ENCODE measurements at places on chromosomes 11 and 22.
A peak's percentile ranks its signal among the peaks of the same experiment; 100 is the strongest.

DNA sequence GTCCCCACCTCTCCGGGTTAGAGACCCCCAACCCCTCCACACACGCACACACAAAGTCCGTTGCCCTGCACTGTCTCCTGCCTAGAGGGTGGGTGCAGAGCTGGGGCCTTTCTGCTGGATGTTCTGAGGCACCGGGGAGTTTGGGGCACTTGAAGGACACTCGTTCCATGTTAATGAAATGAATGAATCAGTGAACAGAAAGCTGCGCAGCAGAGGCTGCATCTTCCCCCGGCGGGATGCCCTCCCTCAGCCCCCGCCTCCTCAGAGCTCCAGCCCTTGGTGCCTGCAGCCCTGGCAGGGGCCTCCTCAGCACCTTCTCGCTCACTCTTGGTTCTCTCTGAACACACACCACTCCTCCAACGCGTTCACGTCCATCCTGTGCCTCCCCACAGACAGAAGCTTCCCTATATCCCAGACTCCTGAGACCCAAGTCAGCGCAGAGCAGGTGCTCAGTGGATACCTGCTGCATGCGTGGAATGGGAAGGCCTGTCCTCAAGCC, 611.9 kb downstream of the TBC1D22A start:
- no peak for DNase-seq

- DNase-seq, result no peak
Measured at GRCh38 chr11:122851366-122851966, 13.2 kb downstream of the CRTAM start.

DNA sequence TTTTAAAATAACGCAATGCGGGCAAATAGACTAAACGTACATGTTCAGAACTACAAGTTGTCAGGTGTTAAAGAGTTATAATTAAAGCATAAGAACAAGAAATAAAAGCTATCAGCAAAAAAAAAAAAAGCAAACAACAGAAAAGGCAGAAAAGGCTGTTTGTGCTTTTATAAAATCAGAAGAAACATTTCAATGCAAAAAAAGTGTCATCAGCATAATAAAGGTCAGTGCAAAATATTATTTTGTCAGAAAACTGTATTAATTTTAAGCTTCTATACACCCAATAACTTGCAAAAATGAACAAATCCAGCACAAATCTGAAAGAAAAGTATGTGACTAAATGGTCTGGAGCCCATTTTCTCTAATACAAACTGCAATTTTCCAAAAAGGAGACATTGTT, 23.6 kb downstream of the XKR3 start:
- no peak for DNase-seq

DNA sequence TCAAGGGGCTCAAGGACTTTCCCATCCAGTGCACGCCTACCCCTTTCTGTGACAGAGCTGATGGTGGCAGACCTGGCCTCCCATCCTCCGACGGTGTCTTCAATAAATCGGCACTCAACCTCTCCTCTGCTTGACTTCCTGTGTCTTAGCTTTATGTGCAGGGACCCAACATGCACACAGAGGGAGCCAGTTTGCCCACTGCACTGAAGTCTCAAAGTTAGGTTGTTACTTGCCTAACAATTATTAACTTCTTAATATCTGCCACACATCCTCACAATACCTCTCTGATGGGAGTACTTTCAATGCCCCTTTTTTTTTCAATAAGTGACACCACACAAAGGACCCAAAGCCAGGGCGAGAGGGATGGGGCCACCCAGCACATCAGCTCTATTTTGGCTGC, 3.6 kb downstream of the IZUMO1R start:
- no peak for DNase-seq

DNA sequence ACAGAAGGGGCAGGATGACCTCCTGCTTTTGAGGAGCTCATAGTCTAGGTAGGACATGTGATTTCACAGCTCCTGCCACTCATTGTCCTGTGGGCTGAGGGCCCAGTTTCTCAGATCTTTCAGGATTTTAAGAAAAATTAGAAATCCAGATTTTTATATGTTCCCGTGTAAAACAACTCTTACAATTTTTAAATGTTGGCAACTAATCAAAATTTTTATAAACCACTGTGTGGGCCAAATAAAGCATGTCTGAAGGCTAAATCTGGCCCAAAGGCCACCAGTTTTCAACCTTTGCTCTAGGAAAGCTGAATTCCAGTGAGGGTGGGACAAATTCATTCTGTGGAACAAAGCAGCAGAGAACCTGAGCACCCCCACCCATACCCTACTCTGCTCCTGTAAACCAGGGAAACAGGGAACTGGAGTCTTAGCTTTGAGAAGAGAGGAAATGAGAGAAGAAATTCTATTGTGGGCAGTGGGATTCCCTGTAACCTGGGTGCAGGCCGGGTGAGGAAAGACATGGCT, 20.6 kb downstream of the LRRC32 start:
- no peak for DNase-seq

DNA sequence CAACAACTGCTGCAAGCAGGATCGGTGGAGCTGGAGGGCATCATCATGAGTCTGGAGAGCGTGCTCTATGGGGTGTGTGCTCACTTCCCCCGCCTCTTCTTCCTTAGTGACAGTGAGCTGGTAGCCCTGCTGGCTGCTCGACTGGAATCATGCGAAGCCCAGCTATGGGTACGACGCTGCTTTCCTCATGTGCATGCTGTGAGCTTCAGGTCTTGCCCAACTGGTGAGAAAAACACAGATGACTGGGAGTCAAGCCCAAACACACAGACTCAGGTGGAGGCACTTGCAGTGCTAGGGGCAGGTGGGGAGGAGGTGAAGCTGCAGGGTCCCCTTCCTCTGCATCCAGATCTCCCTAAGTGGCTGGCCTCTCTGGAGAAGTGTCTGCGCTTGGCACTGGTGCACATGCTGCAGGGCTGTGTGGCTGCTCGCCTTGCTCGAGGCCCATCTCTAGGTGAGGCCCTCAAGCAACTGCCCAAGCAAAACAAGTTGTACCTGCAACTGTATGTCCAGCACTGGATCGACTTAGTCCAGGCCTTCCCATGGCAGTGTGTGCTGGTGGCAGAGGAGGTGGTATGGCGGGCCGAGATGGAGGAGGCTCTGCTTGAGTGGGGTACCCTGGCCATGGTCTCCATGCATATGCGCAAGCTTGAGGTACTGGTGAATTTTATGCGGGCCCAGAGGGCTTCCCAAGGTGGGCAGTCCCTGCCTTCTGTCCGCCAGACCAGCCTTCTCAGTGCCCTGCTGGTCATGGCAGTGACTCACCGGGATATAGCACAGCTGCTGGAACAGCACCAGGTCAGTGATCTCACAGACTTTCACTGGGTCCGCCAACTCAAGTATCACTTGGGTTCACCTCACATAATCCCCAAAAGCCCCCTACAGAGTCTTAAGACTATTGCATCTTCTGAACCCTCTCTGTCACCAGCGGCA, 48.1 kb downstream of the DNHD1 start:
- DNase-seq, result no peak

DNA sequence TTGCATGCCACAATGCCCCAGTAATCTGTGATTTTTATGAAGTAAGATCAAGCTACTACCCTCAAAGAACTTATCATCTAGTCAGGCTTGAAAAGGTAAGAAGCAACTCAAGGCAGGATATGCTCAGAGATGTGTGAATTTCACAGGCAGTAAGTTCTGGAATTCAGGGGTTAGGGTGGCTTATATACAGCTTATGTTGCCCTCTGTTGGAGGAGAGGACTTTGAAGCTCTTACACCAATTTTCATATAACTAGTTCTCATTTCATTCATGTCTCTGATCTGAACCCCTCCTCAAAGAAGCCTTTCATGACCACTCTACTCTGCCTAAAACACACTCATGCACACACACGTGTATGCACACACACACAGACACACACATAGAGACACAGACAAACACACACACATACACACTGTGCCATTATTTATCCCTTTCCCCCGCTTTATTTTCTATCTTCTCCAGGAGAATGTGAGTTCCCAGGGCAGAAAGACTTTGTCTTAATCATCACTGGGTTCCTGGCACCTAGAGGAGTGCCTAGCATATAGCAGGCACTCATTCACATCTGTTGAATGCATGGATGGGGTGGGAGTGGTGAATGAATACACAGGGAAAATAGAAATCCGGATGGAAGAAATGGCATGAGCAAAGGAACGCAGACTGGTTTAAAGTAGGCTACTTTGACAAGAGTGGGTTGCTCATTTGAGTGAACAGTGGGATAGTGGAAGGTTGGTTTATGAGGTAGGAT, 220.7 kb upstream of the ZBED5 start:
- DNase-seq, result no peak

DNA sequence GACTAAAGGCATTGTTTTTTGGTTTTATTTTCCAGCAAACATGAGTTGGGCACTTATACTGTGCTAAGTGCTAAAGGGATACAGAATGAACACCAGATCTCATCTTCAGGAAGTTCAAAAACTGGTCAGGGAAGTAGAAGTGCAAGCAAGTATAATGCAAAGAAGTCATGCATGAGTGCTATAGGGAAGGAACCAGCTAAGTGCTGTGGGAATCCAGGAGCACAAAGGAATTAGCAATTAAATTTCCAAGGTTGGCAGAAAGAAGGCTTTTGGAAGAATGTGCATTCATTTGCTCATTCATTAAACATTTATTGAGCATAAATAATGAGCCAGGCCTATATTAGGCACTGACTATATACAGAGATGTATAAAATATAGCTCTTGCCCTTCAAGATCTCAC, 143.7 kb upstream of the ARHGAP42 start:
- DNase-seq, result no peak

DNA sequence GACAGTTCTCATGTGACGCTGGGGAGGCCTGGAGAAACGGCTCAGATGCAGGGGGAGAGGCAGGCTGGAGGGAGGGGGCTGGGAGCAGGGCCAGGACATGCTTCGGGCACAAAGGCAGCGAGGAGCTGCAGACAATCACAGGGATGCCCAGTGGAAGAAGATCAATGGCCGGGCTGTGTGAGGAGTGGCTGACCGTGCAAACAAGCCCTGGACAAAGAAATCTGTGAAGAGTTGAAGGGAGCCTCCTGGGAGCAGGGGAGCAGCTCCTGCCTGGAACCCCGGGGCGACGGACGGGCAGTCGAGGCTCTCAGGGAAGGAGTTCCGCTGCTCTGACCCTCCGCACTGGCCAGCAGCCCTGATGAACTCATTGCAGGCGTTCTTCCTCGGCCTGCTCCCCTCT, 126.7 kb upstream of the B3GAT1 start:
- no peak for DNase-seq

- no peak for DNase-seq
Measured at GRCh38 chr11:37394236-37394870, 796.3 kb upstream of the RAG2 start.

DNA sequence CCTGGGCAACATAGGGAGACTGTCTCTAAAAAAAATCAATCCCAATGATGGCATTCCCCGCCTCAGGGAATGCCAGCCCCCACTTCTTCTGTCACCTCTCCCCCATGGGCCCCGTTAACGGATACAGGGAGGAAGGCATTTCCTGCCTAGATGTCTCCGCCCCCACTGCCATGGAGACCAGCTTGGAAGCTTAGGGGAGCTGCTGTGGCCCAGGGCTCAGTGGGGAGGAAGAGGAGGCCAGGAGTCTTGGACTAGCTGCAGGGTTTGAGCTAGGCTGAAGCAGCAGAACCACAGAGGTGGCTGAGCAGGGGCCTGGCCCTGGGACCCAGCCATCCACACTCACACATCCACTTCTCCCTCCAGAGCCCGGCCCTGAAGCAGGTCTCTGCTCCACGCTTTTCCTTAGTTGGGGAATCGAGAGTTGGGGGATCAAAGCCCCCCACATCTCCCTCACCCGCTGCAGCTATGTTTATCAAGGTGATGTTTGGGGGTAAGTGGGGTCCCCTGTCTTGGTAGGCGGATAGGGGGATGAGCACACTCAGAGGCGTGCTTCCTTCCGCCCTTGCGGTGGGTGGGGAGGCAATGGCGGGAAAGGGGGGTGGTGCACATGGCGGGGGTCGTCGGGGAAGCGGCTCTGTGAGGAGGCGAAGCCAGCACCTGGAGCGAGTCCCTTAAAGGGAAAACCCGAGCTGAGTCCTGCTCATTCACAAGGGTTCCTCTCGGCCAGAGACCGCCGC, at the start of gene C22orf15:
Gene C22orf15, plus strand, starts transcription at position 149 of the 737 bp plus-strand sequence. Its CDS starts 317 bp downstream, at position 466.
- DNase-seq, result no peak

- DNase-seq, result peak; percentile 4
Measured at GRCh38 chr22:23754980-23755636, 883 bp upstream of the VPREB3 start.

DNA sequence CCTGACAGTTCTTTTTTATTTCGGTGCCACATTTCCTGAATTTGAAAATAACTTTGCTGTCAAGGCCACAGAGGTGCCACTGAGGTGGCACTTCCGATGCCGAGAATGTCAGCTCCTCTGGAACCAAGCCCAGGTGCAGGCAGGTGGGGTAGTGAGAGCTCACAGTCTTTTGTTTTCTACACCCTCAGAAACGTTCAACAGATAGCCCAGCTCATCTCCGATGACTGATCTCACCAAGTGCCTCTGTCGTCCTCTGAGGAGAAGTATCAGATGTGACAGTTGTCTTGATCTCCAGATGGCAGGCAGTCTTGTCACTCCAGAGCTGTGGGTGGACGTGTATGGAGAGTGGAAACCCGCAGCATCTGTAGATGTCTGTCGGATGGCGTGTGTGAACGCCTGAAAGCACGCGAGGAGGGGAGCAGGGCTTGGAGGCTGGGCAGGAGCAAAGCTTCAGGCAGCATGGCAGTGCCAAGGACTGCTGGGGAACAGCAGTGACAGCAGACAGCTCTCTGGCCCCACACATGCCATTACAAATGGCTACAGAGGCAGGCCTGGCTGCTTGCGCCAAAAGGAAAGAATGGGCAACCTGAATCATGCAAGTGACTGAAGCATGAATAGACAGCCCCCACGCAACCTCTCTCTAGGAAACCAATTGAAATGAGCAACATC, 877.0 kb downstream of the OPCML start:
- DNase-seq, result no peak

- no peak for DNase-seq
Measured at GRCh38 chr22:27105142-27106025, 448.0 kb downstream of the MIAT start.

- DNase-seq, result no peak
Measured at GRCh38 chr11:8829556-8829955, 81.4 kb upstream of the AKIP1 start.

- no peak for DNase-seq
Measured at GRCh38 chr11:134585666-134586610, 173.9 kb upstream of the B3GAT1 start.

DNA sequence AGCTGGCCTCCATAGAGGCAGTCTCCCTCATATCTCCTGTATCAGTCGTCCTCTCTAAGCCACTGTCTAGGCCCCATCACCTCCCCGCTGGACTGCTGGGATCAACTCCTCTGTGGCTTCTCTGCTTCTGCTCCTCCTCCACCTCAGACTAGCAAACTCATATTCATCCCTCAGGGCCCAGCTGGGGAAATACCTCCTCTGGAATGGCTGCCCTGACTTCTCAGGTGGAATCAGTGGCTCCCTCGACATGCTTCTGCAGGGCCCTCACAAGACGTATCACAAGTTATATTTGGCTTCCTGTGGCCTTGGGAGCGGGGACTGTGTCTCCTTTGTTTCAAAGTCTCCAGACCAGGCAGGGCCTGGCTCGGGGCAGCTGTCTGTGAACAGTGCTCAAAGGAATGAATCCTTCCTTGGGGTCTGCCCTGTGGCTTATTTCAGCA, 10.0 kb downstream of the SLC29A2 start:
- DNase-seq, result no peak

DNA sequence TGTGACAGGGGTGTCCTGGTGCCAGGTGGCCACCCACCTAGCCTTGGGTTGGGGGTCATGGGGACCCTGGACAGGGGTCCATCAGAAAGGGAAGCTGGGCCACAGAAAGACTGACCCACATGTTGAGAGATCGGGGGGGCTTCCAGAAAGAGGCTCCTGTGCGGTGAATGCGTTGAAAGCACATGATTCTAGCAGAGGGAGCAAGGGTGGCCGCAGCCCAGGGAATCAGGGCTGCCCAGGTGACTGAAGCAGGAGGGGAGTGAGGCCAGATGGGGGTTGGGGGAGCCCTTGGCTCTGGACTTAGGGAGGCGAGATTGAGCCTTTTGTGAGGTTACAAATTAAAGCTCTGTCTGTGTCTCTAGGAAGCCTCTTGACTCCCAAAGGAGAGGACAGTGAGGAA, 80.7 kb downstream of the MORC2 start:
- DNase-seq, result no peak

Measured in NCI-H1105 treated with DMSO at 0.1 percent for 48 hours (cell line).